RWPE2 (cell line): ENCODE measurements at places on chromosomes 13 and 19.
A peak's percentile ranks its signal among the peaks of the same experiment; 100 is the strongest.

DNA sequence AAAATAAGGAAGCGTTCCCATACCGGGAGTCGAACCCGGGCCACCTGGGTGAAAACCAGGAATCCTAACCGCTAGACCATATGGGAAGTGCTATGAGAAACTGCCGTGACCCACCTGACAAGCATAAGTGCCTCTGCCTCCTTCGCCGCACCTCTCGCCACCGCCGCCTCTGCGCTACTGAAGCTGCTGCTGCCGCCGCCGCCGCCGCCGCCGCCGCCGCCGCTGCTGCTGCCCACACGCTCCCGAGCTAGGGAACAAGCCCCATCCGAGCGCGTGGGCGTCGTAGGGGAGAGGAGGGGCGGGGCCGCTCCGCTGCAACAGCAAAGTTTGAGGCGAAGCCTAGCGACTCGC is 610 bp upstream of the WBP4 start:
- H3K27ac ChIP-seq: peak overlapping the region; percentile 87
- H3K27me3 ChIP-seq: no peaks in the 10 kb centered on the region
- DNase-seq: peak; percentile 81
- peak overlapping the region; percentile 71 for H3K4me3 ChIP-seq
- H3K4me1 ChIP-seq: peaks cover 33% of the 10 kb centered on the region
- H3K36me3 ChIP-seq: peaks cover 31% of the 10 kb centered on the region

- H3K4me3 ChIP-seq: no peak overlapping the region
- H3K27ac ChIP-seq: no peak overlapping the region
- H3K4me1 ChIP-seq: peaks cover 4% of the 10 kb centered on the region
- H3K27me3 ChIP-seq: no peaks in the 10 kb centered on the region
Observed at GRCh38 chr13:107271227-107271626, 703.3 kb upstream of the ARGLU1 start.

DNA sequence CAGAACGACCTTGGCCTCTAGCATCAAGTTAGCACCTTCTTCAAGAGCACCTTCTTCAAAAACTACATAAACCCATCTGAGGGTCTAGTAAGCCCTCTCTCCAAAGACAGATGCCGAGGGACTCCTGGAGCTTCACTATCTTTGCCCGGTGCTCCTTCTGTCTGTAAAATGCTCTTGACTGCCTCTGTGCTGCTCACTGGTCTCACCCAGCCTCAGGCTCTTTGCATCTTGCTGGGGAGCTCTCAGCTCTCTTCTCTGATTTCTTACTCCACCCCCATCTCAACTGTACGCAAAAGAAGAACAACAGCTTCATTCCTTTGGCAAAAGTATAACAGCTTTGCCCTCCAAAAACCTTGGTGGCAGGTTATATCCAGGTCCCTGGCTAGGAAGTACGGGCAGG is 404.2 kb downstream of the KLF12 start:
- H3K27ac ChIP-seq: no peak overlapping the region
- no peaks in the 10 kb centered on the region for H3K4me1 ChIP-seq
- no peak for DNase-seq

- peaks cover 4% of the 10 kb centered on the region for H3K36me3 ChIP-seq
- no peak overlapping the region for H3K27ac ChIP-seq
- no peaks in the 10 kb centered on the region for H3K27me3 ChIP-seq
- H3K4me1 ChIP-seq: no peaks in the 10 kb centered on the region
- H3K4me3 ChIP-seq: no peak overlapping the region
- DNase-seq: no peak
Observed at GRCh38 chr13:19685034-19685433, 51.6 kb downstream of the MPHOSPH8 start.

DNA sequence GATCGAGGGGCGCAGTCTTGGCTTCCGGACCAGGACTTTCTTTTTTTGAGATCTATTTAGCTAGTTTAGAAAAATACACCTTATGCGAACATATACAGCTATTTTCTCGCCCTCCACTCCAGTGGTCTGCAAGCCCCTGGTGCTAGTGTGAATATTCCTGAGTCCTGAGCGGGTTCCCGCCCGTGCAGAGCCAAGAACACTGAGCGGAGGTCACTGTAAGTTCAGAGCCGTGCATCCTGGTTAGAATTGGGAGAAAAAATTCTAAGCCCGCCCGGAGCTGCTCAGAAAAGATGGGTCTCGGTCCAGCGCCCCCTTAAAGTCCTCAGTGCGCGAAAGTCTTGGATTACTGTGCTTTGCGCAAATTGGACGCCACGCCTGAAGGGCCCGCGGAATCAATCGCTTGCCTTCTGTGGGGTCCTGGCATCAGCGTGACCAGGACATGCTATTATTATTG is 117.7 kb downstream of the KCNRG start:
- H3K36me3 ChIP-seq: no peaks in the 10 kb centered on the region
- DNase-seq: no peak
- H3K4me3 ChIP-seq: no peak overlapping the region
- H3K4me1 ChIP-seq: peaks cover 7% of the 10 kb centered on the region

DNA sequence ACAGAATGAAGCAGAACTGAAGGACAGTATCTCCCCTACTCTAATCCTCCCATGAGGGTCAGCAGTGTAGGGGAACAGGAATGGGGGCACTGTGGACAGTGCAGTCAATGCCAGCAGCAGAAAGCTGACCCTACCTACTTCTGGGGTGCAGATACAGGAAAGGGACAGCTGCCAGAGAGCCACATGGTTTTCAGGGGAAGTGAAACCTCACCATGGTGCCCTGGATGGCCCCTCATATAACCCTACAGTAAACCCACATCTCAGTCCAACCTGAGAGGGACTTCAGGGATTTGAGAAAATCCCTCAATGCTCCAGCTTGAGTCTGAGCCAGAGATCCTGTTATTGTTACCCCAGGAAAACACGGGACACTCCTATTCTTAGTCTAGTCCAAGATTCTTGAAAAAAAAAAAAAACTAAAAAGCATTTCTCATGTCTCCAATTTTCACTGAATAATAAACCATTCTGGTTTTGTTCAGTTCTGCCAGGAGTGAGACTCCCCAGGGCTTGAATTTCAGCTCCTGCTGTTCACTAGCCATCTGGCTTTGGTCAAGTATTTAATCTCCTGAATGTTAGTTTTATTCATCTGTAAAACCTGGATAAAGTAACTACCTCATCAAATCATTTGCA is 511.6 kb upstream of the ARGLU1 start:
- no peaks in the 10 kb centered on the region for H3K4me1 ChIP-seq
- H3K27me3 ChIP-seq: no peaks in the 10 kb centered on the region
- no peak overlapping the region for H3K27ac ChIP-seq
- no peak overlapping the region for H3K4me3 ChIP-seq
- no peak for DNase-seq

DNA sequence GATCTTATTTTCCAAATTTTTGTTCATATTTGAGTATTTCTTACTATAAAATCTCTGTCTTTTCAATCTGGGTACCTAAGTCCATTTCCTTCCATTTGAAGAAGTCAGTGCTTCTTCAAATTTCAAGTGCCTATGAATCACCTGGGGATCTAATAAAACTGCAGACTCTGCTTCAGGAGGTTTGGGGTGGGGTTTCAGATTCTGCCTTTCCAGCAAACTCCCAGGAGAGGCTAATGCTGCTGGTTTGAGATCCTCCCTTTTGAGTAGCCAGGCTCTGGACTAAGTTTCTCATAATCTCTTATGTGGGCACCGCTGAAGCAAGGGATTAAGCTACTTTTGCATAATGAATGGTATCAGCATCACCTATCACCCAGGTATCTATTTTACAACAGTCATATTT is 242.4 kb downstream of the RGCC start:
- no peak overlapping the region for H3K27ac ChIP-seq
- H3K4me3 ChIP-seq: no peak overlapping the region
- no peaks in the 10 kb centered on the region for H3K27me3 ChIP-seq
- H3K36me3 ChIP-seq: no peaks in the 10 kb centered on the region; the same call in 1 of the 2 replicates
- no peak for DNase-seq
- peaks cover 36% of the 10 kb centered on the region for H3K4me1 ChIP-seq

GRCh38 chr13:80337288-80338081 is 3.4 kb downstream of the SPRY2 start:
- H3K27ac ChIP-seq: no peak overlapping the region
- peaks cover 24% of the 10 kb centered on the region for H3K36me3 ChIP-seq
- H3K27me3 ChIP-seq: no peaks in the 10 kb centered on the region
- H3K4me1 ChIP-seq: peaks cover 31% of the 10 kb centered on the region
- peak overlapping the region; percentile 81 for H3K4me3 ChIP-seq
- DNase-seq: no peak

GRCh38 chr19:9828551-9829063 is 889 bp downstream of the UBL5 start:
- DNase-seq: no peak
- no peaks in the 10 kb centered on the region for H3K27me3 ChIP-seq
- H3K36me3 ChIP-seq: peaks cover 25% of the 10 kb centered on the region
- no peak overlapping the region for H3K27ac ChIP-seq

DNA sequence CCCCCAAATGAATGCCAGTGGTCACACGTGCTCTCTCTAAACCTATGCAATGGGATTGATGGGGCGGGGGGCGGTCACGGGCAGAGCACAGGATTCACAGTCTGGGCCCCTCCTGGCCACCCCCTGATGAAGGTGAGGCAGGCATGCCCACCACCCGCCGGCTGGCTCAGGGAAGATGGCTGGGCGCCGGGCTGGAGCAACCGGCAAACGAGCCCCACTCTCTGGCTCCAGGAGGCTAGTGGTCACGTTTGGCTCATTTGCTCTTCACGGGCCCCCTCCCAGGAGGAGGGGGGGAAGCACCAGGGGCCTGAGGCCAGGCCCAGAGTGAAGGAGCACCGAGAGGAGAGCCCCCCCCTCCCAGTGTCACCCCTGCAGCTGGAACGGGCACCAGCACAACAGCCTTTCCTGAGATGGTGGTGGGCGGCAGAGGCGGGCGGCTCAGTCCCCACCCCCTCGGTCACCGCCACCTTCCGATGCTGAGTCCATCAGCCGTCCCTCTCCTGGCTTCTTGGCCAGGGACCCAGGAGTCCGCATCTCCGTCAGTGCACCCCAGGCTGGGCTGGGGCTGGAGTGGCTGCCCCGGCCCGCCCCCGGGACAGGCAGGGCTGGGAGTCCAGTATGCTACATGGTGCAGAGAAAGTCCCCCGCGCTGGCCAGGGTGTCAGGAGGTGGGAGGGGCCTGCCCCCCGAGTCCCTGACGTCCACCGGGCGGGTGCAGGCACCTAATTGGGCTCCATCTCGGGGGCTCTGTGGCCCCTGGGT is 9.7 kb downstream of the BBC3 start:
- no peaks in the 10 kb centered on the region for H3K27me3 ChIP-seq
- no peaks in the 10 kb centered on the region for H3K4me1 ChIP-seq
- DNase-seq: no peak
- no peak overlapping the region for H3K27ac ChIP-seq
- H3K4me3 ChIP-seq: no peak overlapping the region

GRCh38 chr13:37453246-37453645 is 145.3 kb downstream of the POSTN start:
- H3K36me3 ChIP-seq: no peaks in the 10 kb centered on the region
- H3K4me3 ChIP-seq: no peak overlapping the region
- no peaks in the 10 kb centered on the region for H3K27me3 ChIP-seq
- H3K27ac ChIP-seq: no peak overlapping the region
- H3K4me1 ChIP-seq: peaks cover 6% of the 10 kb centered on the region

GRCh38 chr13:113876346-113877148 is 12.7 kb upstream of the GAS6 start:
- H3K36me3 ChIP-seq: no peaks in the 10 kb centered on the region
- DNase-seq: no peak
- H3K4me1 ChIP-seq: peaks cover 2% of the 10 kb centered on the region
- no peak overlapping the region for H3K27ac ChIP-seq
- no peak overlapping the region for H3K4me3 ChIP-seq

DNA sequence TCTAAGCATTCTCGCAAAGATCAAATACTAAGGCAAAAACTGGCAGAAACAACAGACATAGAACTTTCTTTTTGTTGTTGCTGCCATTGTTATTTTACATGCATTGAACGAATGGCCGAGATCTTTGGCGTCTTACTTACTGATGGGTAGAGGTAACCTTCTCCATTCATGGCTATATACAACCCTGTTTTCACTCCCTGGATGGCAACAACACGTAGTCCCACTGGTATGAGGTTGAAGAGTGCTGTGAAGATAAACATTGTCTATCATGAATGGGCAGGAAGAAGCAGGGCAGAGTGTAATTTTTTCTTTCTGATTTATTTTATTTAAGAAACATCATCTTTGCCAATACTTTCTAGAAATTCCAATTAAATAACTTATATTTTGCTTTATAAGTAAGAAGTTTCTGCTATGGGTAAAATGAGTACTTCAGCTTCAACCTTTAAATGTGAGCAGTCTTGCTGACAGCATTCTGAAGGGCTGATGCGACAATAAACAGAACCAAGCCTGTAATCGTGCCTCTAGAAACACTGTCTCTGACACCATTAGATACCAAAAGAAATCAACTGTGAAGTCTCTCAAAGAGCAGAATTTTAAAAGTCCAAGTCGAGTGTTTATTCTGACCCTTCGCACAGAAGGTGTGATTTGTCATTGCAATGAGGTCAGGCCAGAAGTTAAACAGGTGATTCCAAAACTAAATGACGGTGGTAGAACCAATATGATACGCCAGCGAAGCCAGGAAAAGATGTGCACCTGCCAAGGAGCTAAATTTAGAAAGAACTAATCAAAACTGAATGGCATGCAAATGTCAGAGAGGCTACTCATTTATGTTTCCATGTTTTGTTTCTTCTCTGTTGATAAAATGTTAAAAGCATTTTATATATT is 416.4 kb downstream of the ITGBL1 start:
- H3K4me1 ChIP-seq: no peaks in the 10 kb centered on the region
- H3K36me3 ChIP-seq: no peaks in the 10 kb centered on the region
- DNase-seq: no peak
- no peak overlapping the region for H3K27ac ChIP-seq

DNA sequence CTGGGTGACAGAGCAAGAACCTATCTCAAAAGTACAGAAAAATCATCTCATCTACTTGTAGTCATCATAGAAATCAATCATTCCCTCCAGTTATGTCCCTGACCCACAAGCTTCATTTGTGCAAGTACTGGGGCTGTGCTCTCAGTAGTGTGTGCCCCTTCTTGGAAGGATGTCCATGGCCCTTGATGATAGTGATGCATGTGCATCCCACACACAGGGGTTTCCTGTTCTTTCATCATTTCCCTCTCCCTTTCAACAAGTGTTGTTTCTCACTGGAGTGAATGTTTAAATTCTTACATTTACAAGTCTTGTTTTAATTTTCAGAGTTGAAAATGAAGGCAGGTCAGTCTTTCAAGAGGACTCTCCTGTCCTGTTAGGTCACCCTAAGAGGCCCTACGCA is 1.5 kb downstream of the LGALS13 start:
- no peak for DNase-seq
- H3K27me3 ChIP-seq: peaks cover 26% of the 10 kb centered on the region
- H3K4me1 ChIP-seq: no peaks in the 10 kb centered on the region
- no peak overlapping the region for H3K27ac ChIP-seq

DNA sequence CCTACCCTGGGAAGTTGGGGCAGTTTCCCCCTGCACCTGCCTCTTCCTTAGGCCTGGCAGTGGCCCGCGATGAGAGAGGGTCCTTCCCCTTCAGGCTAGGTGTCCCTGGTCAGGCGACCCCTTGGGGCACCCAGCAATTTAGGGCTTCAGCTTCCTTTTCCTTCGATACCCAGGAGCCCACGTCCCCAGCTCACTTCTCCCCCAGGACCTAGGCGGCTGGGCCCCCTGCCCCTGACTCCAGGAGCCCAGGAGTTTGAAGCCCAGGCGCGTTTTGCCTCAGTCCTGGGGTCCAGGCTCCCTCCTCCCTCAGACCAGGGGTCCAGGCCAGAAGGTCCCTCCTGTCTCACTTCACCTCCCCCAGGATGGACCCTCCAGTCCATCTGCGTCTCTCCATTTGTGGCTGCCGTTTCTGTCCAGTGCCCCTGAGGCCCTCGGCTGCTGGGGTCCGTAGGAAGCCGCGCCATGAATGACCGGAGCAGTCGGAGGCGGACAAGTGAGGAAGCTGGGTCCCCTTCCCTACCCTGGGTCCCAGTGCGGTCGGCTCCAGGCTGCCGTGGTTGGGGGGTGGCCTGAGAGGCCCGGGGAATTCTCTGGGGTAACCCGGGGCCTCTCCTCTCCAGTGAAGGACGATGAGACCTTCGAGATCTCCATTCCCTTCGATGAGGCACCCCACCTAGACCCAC is 714 bp downstream of the CCDC106 start:
- H3K27me3 ChIP-seq: no peaks in the 10 kb centered on the region
- H3K27ac ChIP-seq: peak overlapping the region; percentile 66
- H3K36me3 ChIP-seq: peaks cover 17% of the 10 kb centered on the region
- DNase-seq: no peak
- H3K4me3 ChIP-seq: peak overlapping the region; percentile 76
